Stimulated activated CD4-positive, alpha-beta T cell treated with anti-CD3 and anti-CD28 coated beads, Interleukin-1b, Interleukin-23, amount 100 ng/mL, for 1 hour (primary cell): ENCODE measurements at places on chromosomes 4 and X.

DNA sequence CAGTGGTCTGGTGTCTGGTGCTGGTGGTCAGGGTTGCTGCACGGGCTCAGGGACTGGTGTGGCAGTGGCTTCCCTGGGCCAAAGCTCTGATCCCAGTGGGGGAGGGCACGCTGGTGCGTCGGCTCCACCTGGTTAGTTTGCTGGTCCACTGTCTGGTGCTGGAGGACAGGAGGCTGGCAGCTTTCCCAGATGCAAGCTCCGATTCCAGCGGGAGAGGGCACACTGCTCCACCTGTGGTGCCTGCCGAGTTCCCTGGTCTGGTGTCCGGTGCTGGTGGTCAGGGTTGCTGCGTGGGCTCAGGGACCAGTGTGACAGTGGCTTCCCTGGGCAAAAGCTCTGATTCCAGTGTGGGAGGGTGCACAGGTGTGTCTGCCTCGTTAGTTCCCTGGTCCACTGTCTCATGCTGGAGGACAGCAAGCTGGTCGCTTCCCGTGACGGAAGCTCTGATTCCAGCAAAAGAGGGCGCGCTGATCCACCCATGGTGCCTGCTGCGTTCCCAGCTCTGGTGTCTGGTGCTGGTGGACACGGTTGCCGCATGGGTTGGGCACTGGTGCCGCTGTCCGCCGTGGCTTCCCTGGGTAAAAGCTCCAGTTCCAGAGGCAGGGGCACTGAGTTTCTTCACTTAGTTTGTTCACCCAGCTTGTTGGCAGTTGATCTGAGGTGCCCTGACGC, 5.8 kb downstream of the VMA21 start:
- no peak for DNase-seq

- DNase-seq: no peak
Observed at GRCh38 chrX:152936306-152936705, 38.4 kb downstream of the ZNF185 start.

DNA sequence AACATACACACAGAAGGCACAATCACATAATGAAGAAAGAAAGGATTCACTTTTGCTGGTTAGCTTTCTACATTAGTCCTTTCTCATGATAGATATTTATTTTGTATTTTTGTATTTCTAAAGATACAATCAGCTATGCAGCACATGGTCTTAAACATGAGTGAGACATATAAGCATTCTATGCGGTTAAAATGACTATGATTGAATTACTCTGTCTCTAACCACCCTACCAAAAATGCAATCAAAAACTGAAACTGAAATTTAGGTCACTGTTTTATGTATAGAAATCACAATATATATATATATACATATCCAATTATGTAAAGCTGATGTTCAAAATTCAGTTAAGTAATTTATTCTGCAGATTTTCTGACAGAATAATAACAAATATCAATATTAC, 21.9 kb downstream of the CXXC4 start:
- DNase-seq: no peak

GRCh38 chr4:71533121-71533520, 194.3 kb downstream of the SLC4A4 start:
- DNase-seq: no peak

DNA sequence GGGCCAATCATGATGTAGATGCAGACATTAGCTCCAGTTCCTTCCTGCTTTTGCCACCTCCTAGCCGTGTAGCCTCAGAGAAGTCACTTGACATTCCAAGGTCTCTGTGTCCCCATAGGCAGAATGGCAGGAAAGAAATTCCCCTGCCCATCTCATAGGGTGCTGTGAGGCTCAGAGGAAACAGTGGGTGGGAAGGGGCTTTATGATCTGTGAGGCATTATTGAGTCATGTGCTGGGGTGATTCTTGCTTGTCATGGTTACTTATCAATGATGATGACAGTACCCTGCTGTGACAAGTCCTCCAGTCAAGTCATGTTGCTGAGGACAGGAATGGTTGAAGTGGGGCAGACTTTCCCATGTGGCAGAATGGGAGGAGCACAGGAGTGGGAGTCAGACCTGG, 63.7 kb downstream of the MSX1 start:
- DNase-seq: no peak

DNA sequence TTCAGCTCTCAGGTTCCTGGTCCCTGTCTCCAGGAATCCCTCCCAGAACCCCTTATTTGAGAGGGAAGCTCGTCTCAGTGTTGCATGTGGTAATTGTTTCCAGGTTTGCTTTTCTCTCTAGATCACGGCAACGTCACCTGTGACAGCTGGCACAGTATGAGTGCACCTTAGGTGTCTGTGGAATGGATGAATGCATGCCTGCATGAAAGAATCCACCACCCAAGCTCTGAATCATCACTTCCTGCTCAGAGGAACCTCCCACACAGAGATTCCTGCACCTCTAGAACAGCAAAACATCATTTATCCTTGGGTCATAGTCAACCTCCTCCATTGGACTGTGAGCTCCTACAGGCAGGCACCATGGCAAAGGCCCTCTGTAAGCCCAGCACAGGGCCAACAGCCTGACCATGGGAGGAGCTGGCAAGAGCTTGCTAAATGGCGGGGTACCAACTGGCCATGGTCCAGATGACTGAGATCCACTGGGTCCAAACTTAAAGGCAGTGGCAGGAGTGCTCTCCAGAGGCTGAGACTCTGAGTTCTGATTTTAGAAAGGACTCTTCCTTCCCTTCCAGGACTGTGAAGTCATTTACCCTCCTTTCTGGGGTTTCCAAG, 116.2 kb downstream of the SLC2A9 start:
- DNase-seq: no peak

DNA sequence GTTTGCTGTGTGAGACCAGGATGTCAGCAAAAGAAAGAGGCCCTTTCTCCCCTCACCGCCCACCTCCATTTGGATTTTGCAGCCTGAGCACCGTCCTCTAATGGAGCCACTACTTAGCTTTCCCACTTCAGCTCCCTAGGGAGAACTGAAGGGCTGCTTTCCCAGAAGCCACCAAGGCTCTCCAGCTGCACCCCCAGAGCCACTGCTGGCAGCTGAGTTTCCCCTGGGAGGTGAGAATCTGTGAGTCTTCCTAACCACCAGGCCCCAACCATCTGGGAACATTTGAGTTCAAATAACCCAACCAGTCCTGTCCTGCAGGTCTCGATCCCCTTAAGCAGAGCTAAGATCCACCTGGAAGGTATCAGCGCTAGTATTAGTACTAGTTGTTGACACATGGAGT, 173.1 kb upstream of the USP9X start:
- no peak for DNase-seq
